ENCODE measurements at places on chromosomes 1 and 21.

- DNase-seq, result no peak
Measured at GRCh38 chr21:34715518-34715917, 46.7 kb downstream of the CLIC6 start.

GRCh38 chr1:205519541-205520131 is 15.2 kb downstream of the CDK18 start:
- DNase-seq, result no peak

DNA sequence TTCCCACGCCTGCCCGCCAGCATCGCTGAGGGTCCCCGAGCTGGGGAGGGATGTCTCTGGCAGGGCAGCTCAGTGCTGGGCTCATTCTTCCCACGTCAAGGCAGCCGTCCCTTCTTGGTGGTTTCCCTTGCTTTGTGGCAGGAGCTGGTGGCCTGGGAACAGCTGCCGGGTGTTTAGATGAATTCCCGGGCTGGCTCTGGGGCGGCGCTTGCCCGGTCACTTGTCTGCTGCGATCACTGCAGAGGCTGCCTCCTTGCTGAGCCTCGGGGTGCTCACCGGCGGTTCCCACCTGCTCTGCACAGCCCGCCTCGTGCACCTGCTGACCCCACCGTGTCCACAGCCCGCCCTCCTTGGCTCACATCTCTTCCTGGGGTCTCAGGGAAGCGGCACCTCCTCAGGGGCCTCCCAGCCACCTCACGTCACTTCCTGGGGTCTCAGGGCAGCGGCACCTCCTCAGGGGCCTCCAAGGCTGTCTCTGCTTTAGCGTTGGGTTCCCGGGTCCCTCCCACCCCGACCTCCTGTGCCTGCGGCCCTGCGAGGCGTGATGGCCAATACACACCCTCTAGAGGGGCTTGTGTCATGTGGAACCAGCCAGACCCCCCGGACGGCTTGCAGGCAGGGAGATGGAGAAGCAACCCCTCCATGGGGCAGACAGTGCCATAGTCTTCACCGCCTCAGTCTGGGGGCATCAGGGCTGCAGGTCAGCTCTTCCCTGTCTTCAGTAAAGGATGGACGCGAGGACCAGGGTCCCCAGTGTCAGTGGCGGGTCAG is 13.5 kb downstream of the COL18A1 start:
- no peak for DNase-seq

GRCh38 chr1:118151312-118151937 is 33.6 kb downstream of the SPAG17 start:
- peak; percentile 5 for DNase-seq

GRCh38 chr1:207847116-207847515 is 63.8 kb downstream of the CD34 start:
- DNase-seq, result no peak

- no peak for DNase-seq
Measured at GRCh38 chr1:66267201-66267940, 266.6 kb upstream of the SGIP1 start.

DNA sequence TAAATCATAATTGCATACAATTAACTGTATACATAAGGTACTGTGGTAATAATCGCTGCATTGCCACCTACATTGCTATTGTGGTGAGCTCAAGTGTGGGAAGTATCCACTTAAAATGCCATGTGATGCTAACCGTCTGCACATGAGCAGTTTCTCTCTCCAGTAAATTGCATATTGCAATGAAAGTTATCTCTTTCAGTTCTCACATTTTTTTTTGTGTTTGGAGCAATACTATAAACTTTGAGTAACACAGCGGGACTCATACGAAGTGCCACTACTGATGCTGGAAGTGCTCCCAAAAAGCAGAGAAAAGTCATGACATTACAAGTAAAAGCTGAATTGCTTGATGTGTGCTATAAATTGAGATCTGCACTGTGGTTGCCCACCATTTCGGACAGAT is 38.5 kb downstream of the DISC1 start:
- no peak for DNase-seq

DNA sequence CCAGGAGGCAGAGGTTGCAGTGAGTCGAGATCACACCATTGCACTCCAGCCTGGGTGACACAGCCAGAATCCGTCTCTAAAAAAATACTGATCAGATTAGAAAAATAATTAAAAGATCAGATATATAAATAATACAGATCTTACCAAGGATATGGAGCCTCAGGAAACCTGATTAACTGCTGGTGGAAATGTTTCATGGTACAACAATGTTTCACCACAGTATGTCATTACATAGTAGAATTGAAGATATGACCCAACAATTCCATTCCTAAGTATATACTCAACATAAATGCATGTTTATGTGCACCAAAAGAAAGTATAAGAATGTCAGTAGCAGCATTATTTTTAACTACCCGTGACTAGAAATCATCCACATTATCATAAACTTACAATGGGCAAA is 41.7 kb downstream of the CD53 start:
- DNase-seq, result no peak

GRCh38 chr1:54397980-54398379 is 8.2 kb downstream of the SSBP3 start:
- no peak for DNase-seq

GRCh38 chr1:114756949-114757454 is 782 bp downstream of the CSDE1 start:
- DNase-seq, result no peak

GRCh38 chr1:50667710-50668356 is 244.6 kb upstream of the DMRTA2 start:
- no peak for DNase-seq

- DNase-seq, result no peak
Measured at GRCh38 chr1:107824946-107825345, 140.0 kb downstream of the VAV3 start.
